Ovary (tissue), 10 donors: ENCODE measurements at places on chromosomes 5 and 9.

- H3K4me3 ChIP-seq = no peak overlapping the region
- H3K27ac ChIP-seq = no peak overlapping the region
- H3K4me1 ChIP-seq = peaks cover 2% of the 10 kb centered on the region
- no peaks in the 10 kb centered on the region for H3K36me3 ChIP-seq
- no peak for DNase-seq
- H3K27me3 ChIP-seq = no peaks in the 10 kb centered on the region
Measured at GRCh38 chr9:34809504-34810186, 99.7 kb upstream of the CCL21 start.

DNA sequence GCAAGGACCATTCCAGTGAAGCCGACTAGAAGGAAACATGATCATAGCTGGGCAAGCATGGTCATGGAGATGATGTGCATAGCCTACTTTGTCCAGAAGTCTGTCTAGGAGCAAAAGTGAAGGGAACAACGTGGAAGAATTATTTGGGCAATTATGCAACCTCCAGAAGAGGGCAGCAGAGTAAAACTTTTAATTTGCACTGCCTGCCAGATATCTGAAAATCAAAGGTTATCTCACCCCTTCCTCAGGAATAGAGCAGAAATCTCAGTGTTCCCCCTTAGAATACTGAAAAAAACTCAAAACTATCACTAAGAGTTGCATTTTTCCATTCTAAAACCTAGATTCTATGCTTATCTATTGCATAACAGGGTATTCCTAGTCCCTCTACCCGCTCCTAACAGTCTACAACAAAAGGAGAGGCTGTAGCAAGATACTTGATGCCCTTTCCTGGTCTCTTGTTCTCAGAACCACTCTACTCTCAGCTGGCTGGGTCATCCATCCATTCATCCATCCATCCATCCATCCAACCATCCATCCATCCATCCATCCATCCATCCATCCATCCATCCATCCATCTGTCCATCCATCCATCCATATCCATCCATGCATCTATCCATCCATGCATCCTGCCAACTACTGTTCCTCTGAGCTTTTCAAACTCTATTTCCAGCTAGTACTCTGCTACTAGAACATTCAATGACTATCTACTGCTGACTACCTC lies 8.4 kb upstream of the SETD9 start:
- H3K27me3 ChIP-seq = no peaks in the 10 kb centered on the region
- DNase-seq = no peak
- no peaks in the 10 kb centered on the region for H3K36me3 ChIP-seq
- H3K4me1 ChIP-seq = no peaks in the 10 kb centered on the region

DNA sequence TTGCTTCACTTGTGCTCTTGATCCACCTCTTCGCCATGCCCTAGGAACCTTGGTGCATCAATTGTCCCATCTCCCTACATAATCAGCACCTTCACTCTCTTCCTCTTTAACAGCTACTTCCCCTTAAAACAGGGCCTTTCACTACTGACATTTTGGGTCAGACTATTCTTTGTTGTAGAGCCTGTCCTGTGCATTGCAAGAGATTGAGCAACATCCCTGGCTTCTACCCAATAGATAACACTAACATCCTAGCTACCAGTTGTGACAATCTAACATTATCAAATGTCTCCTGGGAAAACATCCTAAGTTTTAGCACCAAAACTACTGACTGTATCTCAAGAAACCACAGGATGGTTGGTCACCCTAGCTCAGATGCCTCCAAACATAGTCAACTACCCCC lies 854.3 kb upstream of the DMAC1 start:
- H3K27ac ChIP-seq = no peak overlapping the region
- peaks cover 6% of the 10 kb centered on the region for H3K4me1 ChIP-seq
- no peak overlapping the region for H3K4me3 ChIP-seq
- DNase-seq = no peak
- no peaks in the 10 kb centered on the region for H3K36me3 ChIP-seq

- no peak overlapping the region for H3K27ac ChIP-seq
- H3K27me3 ChIP-seq = no peaks in the 10 kb centered on the region
- H3K4me3 ChIP-seq = peak overlapping the region; percentile 14
- H3K36me3 ChIP-seq = no peaks in the 10 kb centered on the region
Measured at GRCh38 chr9:21402386-21403251, 6.3 kb upstream of the IFNA8 start.

GRCh38 chr5:129904667-129905472 lies 605 bp downstream of the CHSY3 start:
- no peak for DNase-seq
- peak overlapping the region; percentile 56 for H3K4me3 ChIP-seq
- peaks cover 4% of the 10 kb centered on the region for H3K4me1 ChIP-seq

DNA sequence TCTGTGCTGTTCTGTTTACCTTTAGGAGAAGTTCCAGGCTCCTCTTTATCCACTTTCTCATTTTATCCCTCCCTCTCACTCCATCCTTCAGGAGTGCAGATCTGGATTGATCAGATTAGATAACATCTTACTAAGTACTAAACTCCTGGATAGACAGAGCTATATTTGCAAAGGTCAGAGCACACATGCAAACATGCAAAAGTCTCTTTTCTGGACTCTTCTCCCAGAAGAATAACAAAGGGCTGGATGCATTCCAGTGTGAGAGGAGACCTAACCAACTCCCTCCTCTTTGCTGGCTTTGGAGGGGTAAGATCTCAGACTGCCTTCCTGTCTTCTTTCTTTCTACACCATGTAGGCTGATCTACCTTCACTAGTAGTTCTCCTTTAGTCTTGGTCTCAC lies 21.4 kb downstream of the GARNL3 start:
- H3K27me3 ChIP-seq = no peaks in the 10 kb centered on the region

DNA sequence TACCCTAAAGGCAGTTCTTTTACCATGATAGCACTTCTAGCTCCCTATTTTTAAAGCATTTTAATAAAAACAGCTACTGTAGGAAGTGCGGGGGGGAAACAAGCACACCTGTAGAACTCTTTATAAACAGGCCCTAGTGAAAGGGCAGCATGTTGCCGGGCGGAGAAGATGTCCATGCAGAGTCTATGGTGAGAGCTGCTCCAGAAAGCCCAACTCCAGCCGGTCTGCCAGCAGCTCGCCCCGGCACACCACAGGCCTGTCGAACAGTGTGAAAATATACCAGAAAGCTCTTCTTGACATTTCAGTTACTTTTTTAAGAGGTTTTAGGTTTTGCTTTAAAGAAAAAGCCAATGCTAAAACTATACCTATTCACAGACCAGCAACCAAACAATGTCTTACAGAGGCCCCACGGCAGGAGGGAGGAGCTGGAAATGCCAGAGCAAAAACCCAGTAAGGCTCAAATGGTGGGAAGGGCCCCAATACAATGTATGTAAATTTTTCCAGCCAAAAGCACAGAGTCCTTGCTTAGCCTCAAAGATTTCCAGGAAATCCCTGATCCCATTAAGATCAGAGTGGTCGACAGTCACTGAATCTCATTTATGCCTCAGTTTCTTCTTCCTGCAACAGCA lies 121.2 kb downstream of the SAXO1 start:
- no peaks in the 10 kb centered on the region for H3K27me3 ChIP-seq
- H3K27ac ChIP-seq = no peak overlapping the region
- H3K4me3 ChIP-seq = no peak overlapping the region
- H3K4me1 ChIP-seq = no peaks in the 10 kb centered on the region

GRCh38 chr9:136726631-136727191 lies 14.3 kb downstream of the DIPK1B start:
- H3K4me3 ChIP-seq = peak overlapping the region; percentile 68
- no peak for DNase-seq
- no peaks in the 10 kb centered on the region for H3K36me3 ChIP-seq
- H3K27me3 ChIP-seq = no peaks in the 10 kb centered on the region

DNA sequence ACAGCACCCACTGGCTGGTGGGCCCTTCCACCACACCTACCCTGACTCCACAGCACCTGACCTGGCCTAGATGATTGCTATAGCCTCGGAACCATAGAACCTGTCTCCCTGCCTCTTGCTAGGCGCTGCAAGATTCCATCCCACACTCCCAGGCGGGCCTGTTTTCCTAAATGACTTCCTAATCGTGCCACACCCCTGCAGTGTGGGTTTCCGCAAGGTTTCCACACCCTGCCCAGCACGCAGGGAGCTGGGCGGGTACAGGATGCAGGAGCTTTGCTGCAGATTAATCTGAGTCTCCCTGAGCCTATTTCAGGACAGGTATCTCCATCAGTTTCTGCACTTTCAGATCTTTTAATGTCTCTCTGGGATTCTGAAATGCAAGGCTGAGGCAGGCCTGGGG lies 62.9 kb downstream of the SHB start:
- no peak for DNase-seq
- H3K4me3 ChIP-seq = no peak overlapping the region

- H3K36me3 ChIP-seq = no peaks in the 10 kb centered on the region
- no peaks in the 10 kb centered on the region for H3K27me3 ChIP-seq
Measured at GRCh38 chr9:123268199-123268464, 254 bp downstream of the STRBP start.
